ENCODE measurements at places on chromosomes 11 and 22. TPM values are rescaled to one million over a fixed set of nuclear protein-coding genes. Genes with fewer than 3 reads are reported as not detected.

OR8D1 gene
- total RNA-seq: not detected

CDC42BPG gene
- total RNA-seq: 0.54 TPM

IFITM10 gene
- not detected for total RNA-seq

TXNRD2 gene
- 20.9 TPM for total RNA-seq

DCHS1 gene
- 1.3 TPM for total RNA-seq

GATD1 gene
- total RNA-seq: 51.9 TPM

MISFA gene
- total RNA-seq: 1.4 TPM

ZBTB16 gene
- total RNA-seq: 2.1 TPM

C22orf42 gene
- total RNA-seq: not detected

ART1 gene
- total RNA-seq: not detected

DNA sequence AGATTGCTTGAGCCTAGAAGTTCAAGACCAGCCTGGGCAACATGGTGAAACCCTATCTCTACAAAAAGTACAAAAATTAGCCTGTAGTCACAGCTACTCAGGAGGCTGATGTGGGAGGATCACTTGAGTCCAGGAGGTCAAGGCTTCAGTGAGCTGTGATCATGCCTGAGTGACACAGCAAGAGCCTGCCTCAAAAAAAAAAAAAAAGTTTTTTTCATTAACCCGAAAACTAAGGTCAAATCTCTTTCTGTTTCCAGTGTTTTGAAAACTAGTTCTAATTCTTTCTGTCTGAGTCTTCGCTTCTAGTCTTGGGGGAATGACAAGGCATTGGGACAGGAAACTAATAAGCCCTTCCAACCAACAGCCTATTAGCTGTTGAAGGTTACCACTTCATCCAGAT is 57.6 kb downstream of the LIF start:
- no peak for DNase-seq
- H3K27me3 ChIP-seq: no peaks in the 10 kb centered on the region

GRCh38 chr11:105609341-105609781 is 512 bp upstream of the GRIA4 start:
- no peak overlapping the region for H3K4me3 ChIP-seq
- peak; percentile 2 for DNase-seq
- no peak overlapping the region for H3K27ac ChIP-seq
- H3K36me3 ChIP-seq: no peaks in the 10 kb centered on the region
- peaks cover 41% of the 10 kb centered on the region for H3K27me3 ChIP-seq

DNA sequence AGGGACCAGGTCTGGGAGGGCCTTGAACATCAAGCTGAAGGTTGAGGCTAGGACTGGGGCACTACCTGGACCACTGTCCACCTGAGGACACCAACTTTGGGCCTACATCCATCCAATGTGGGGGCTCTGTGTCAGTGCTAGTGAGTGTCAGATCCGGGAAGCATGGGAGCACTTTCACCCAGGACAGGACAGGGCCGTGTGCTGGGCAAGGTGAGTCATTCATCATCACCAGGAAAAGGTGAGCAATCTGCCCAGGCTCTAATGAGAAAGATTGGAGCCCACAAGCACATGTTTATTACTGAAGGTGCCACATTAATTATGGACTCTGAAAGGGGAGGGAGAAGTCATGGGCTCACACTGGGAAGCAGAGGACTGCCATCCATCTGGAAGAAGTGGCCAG is 39.7 kb upstream of the DRD2 start:
- no peak overlapping the region for H3K4me3 ChIP-seq
- DNase-seq: no peak
- H3K4me1 ChIP-seq: no peaks in the 10 kb centered on the region
- H3K27ac ChIP-seq: no peak overlapping the region

- H3K27ac ChIP-seq: no peak overlapping the region
- H3K4me3 ChIP-seq: no peak overlapping the region
- DNase-seq: no peak
- peaks cover 15% of the 10 kb centered on the region for H3K27me3 ChIP-seq
- no peaks in the 10 kb centered on the region for H3K36me3 ChIP-seq
These were observed 36.6 kb upstream of the FEZ1 start for GRCh38 chr11:125532668-125533067.

- DNase-seq: no peak
- peaks cover 7% of the 10 kb centered on the region for H3K4me1 ChIP-seq
- peaks cover 2% of the 10 kb centered on the region for H3K36me3 ChIP-seq
- H3K27me3 ChIP-seq: no peaks in the 10 kb centered on the region
- peak within 1 kb of the TSS; percentile 26 for H3K27ac ChIP-seq
- H3K4me3 ChIP-seq: peak within 1 kb of the TSS; percentile 38
These were observed at the start of gene CASP12 for GRCh38 chr11:104897891-104898684. CASP12 (minus strand) TSS chr11:104898460.

DNA sequence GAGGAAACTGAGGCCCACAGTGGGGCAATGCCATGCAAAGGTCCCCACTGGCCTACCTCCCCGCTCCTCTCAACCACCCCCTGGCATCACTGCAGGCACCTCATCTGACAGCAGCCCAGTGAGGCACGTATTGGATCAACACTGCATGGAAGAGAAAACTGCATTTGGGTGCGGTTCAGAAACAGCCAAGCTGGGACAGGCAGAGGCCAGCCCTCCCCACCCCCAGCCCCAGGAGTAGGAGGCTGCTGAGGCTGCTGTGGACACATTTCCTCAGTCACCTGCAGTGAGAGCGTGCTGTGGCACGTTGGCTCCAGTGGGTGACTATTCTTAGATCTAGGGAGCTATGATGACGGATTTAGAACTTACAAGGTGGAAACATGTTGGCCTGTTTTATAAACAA is 63.7 kb downstream of the KCNC1 start:
- H3K4me3 ChIP-seq: no peak overlapping the region
- H3K4me1 ChIP-seq: no peaks in the 10 kb centered on the region
- DNase-seq: no peak
- no peak overlapping the region for H3K27ac ChIP-seq

DNA sequence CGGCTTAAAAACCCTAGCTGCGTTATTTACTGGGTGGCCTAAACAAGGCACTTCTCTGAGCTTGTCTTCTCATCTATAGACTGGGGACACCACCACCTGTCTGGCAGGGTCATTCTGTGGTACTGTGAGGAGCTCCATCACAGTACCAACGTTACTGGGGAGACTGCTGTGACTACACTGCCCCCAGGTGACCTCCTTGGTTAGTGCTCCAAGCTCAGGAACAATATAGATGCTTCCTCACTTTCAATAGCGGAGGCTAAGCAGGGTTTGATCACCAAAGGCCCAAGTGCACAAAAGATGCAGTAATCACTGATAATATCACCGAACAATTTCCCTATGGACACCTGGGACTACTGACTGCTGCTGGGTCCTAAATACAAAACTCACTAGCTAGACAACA is 18.8 kb downstream of the PRPF19 start:
- H3K36me3 ChIP-seq: peaks cover 30% of the 10 kb centered on the region
- H3K4me1 ChIP-seq: peaks cover 3% of the 10 kb centered on the region
- no peak for DNase-seq

GRCh38 chr11:84260862-84261261 is 974.7 kb upstream of the CCDC90B start:
- H3K4me1 ChIP-seq: no peaks in the 10 kb centered on the region
- no peaks in the 10 kb centered on the region for H3K27me3 ChIP-seq
- DNase-seq: no peak

DNA sequence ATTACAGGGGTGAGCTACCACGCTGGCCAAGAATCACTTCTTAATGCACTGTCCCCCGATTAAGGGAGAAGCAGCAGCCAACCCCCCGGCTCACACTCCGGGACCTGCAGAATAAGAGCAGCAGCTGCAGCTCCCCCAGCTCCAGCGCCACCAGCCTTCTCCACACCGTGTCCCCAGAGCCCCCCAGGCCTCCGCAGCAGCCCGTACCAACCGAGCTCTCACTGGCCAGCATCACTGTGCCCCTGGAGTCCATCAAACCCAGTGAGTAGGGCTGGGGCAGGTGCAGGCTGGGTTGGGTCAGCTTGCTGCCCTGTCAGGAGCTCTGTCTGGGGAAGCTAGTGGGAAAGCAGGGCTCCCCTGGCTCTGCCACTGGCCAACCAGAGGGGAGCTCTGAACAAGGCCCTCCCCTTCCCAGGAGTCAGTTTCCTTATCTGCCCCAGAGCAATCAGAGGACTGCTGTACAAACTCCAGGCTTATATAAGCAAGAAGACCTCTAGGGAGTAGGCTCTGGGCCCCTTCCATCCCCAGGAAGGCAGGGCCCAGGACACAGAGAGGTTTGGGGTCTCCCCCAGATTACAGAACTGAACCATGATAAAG is 8.5 kb upstream of the SH3BP1 start:
- H3K27me3 ChIP-seq: no peaks in the 10 kb centered on the region
- no peak overlapping the region for H3K4me3 ChIP-seq
- peak overlapping the region; percentile 66 for H3K27ac ChIP-seq
- peaks cover 10% of the 10 kb centered on the region for H3K36me3 ChIP-seq

DNA sequence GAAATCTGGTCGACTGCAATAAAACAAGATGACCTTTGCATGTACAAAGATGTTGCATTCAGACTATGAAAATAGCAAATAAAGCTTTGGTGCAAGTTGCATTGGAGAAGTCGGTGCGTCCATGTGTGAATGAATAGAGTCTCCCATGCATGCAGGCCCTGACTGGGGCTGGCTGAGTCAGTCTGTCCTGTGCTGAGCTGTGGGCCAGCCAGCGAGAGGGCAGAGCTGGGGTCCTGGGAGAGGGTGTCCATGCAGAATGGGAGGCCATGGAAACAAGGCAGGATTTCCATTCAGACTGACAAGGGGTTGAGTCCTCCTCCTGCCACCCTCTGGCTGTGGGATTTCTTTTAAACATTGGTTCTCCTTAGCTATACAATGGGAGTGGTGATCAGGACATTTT is 2.3 kb upstream of the CRYBB3 start:
- peaks cover 2% of the 10 kb centered on the region for H3K4me1 ChIP-seq
- H3K27me3 ChIP-seq: no peaks in the 10 kb centered on the region
- H3K36me3 ChIP-seq: peaks cover 2% of the 10 kb centered on the region
- no peak for DNase-seq
- H3K4me3 ChIP-seq: no peak overlapping the region

- peaks cover 19% of the 10 kb centered on the region for H3K4me1 ChIP-seq
- DNase-seq: no peak
These were observed 8.2 kb upstream of the PRRG4 start for GRCh38 chr11:32821517-32821916.

DNA sequence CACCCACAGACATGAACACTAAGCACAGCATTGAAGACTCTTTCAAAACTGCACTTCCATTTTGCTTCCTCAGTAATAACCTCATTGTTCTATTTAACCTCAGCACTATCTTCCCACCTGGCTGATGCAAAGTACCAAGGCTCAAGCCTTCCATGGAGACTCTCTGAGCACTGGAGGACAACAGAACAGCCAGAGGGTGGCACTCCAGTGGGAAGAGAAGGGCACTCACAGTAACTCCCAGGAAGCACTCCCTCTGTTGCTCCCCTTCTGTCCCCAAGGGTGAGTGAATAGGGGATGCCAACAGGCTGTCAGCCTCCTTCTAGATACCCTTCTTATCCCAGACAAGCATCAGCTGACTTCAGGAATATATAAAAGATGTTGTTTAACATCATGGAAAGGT is 3.5 kb downstream of the ME3 start:
- no peak for DNase-seq
- H3K27me3 ChIP-seq: peaks cover 55% of the 10 kb centered on the region
- peaks cover 7% of the 10 kb centered on the region for H3K4me1 ChIP-seq
- peaks cover 2% of the 10 kb centered on the region for H3K36me3 ChIP-seq
- H3K27ac ChIP-seq: no peak overlapping the region
- no peak overlapping the region for H3K4me3 ChIP-seq

- no peak overlapping the region for H3K27ac ChIP-seq
- DNase-seq: no peak
- no peaks in the 10 kb centered on the region for H3K27me3 ChIP-seq
- H3K4me1 ChIP-seq: peaks cover 9% of the 10 kb centered on the region
- H3K36me3 ChIP-seq: peaks cover 20% of the 10 kb centered on the region
These were observed 15.4 kb downstream of the TNKS1BP1 start for GRCh38 chr11:57309106-57310059.

GRCh38 chr11:44620328-44620725 is 54.9 kb downstream of the CD82 start:
- H3K27me3 ChIP-seq: no peaks in the 10 kb centered on the region
- peaks cover 35% of the 10 kb centered on the region for H3K36me3 ChIP-seq
- peaks cover 30% of the 10 kb centered on the region for H3K4me1 ChIP-seq
- no peak overlapping the region for H3K27ac ChIP-seq
- no peak overlapping the region for H3K4me3 ChIP-seq

- no peak for DNase-seq
- no peaks in the 10 kb centered on the region for H3K27me3 ChIP-seq
- H3K4me1 ChIP-seq: no peaks in the 10 kb centered on the region
- H3K4me3 ChIP-seq: no peak overlapping the region
- H3K36me3 ChIP-seq: no peaks in the 10 kb centered on the region
These were observed 531.1 kb downstream of the TBC1D22A start for GRCh38 chr22:47293368-47294221.

DNA sequence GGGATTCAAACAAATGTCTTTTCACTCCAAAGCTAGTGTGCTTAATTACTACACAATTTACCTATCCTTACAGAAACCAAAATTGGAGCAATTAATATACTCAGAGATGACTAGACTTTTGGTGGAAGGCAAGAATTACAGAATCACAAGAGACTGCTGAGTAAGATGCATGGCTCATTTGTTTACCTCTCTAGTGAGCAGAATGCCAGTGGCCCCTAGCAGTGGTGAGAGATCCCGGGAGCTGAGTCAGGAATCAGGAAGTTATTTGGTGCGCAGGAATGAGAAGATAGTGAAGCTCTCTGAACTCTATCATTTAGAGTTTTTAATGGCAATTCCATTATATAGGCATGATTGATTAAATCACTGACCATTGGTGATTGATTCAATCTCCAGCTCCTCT is 188.9 kb upstream of the SESN3 start:
- no peak overlapping the region for H3K4me3 ChIP-seq
- H3K27ac ChIP-seq: no peak overlapping the region

DNA sequence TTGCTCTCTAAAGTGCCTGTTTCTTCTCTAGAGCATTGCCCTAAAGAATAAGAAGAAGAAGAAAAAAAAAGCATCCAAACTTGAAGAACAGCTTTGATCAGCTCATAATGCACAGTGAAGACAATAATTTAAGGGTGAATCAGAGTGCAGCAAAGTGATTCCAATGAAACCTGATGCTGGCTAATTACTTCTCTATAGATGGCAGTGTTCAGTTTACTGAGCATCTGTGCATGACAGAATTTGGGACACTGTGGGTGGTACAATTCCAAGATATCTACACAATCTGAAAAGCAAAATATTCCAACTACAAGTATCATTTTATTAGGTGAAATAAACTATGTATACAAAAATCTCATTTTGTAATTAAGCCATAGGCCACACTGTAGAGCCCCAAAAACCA is 450.5 kb upstream of the CCDC90B start:
- H3K27me3 ChIP-seq: peaks cover 8% of the 10 kb centered on the region
- DNase-seq: no peak
- H3K27ac ChIP-seq: no peak overlapping the region
- no peak overlapping the region for H3K4me3 ChIP-seq

- peaks cover 35% of the 10 kb centered on the region for H3K4me1 ChIP-seq
- peaks cover 4% of the 10 kb centered on the region for H3K36me3 ChIP-seq
- peak overlapping the region; percentile 88 for H3K27ac ChIP-seq
- no peaks in the 10 kb centered on the region for H3K27me3 ChIP-seq
These were observed 8.6 kb downstream of the PLA2G6 start for GRCh38 chr22:38172832-38173640.

GRCh38 chr22:45448431-45448830 is 34.9 kb downstream of the RIBC2 start:
- no peaks in the 10 kb centered on the region for H3K4me1 ChIP-seq
- peaks cover 3% of the 10 kb centered on the region for H3K27me3 ChIP-seq
- no peaks in the 10 kb centered on the region for H3K36me3 ChIP-seq
- no peak for DNase-seq
- H3K4me3 ChIP-seq: no peak overlapping the region
